ENCODE measurements at places on chromosomes 5 and 9.
A peak's percentile ranks its signal among the peaks of the same experiment; 100 is the strongest.

DNA sequence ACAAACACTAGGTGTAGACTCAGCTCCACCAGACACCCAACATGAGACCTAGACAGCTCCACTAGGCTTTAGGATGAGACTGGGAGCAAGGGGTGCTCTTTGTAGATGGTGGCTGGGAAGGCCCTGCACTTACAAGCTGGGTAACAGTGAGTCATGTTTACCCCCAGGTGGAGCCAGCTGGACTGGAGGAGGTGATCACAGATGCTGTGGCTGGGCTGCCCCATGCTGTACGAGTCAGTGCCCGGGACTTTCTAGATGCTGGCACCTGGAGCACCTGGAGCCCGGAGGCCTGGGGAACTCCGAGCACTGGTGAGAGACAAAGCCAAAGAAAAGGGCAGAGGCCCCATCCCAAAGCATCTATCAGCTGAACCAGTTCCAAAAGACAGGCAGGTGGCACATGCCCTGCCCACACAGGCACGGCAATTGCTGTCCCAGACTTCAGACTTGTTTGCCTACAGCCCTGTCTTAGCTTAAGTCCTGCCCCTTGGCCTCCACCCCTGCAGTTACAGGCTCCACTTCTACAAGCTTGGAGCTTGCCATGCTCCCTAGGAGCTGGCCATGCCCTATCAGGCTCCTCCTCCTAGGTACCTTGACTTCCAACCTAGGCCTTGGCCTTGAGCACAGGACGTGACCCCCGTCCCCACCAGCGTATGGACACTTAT is 2.7 kb downstream of the CCL27 start:
- no peak for DNase-seq

- peak; percentile 53 for DNase-seq
These were observed 1.1 kb upstream of the NTRK2 start for GRCh38 chr9:84668196-84669012.

DNA sequence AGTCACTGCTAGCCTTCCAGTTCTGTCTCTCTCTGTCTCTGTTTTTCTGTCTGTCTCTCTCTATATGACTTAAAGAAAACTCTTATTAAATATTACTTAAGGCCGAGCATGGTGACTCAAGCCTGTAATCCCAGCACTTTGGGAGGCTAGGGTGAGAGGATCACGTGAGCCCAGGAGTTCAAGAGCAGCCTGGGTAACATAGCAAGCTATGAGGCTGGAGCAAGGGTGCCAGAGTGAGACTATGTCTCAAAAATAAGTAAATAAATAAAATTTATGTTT is 1.7 kb upstream of the GBGT1 start:
- DNase-seq: no peak

GRCh38 chr9:90296539-90296938 is 346.1 kb downstream of the DIRAS2 start:
- peak; percentile 17 for DNase-seq

DNA sequence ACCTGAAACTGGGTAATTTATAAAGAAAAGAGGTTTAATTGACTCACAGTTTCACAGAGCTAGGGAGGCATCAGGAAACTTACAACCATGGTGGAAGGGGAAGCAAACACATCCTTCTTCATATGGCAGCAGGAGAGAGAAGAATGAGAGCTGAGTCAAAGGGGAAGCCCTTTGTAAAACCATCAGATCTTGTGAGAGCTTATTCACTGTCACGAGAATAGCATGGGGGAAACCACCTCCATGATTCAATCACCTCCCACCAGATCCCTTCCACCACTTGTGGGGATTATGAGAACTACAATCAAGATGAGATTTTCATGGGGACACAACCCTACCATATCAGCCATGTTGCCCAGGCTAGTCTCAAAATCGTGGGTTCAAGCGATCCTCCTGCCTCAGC is 143.4 kb downstream of the FGF18 start:
- DNase-seq: no peak

DNA sequence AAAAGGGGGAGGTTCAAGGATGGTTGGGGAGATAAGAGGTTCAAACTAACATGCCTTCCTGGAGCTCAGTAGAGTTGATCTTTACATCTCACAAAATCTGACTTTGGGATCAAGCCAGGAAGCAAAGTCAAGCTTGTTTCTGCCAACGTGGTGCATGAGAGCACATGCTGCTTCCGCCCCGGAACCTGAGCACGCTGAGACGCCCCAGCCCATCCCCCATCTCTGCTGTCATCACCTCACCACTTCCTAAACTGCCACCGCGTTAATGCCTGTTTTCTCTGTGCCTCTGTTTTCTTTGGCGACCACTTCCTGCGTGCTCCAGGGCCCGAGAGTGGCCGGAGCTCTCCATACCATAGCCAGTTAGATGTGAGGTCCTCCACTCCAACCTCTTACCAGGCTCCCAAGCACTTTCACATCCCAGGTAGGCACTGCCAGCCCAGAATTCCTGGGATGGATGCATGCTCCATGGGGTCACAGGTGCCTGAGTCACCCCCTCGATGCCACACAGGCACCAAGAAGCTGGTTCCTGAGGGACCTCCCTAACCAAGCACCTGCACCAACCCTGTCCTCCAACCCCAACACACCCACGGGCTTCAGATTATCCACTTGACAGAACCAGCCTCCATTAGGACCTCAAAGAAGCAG is 31.2 kb upstream of the AFAP1L1 start:
- no peak for DNase-seq

GRCh38 chr9:132163457-132163875 is 1.6 kb downstream of the NTNG2 start:
- DNase-seq: no peak

DNA sequence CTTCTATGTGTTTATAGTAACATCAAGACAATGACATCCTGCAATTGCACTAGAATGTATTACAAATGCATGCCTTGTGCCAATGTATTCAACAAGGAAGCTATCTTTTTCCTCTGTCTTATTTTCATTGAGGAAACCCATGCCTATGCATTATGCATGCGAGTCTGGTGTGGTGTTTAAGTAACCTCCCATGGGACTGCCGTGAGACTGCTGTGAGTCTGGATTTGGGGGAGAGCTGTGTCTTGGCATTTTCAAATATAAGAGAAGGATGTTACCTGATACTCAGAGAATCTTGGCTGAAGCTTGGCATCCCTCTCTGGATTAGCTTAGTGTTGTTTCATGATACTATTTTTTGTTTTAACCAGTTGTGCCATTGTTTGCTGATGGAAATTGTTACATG is 98.3 kb downstream of the F2RL2 start:
- DNase-seq: peak; percentile 60

DNA sequence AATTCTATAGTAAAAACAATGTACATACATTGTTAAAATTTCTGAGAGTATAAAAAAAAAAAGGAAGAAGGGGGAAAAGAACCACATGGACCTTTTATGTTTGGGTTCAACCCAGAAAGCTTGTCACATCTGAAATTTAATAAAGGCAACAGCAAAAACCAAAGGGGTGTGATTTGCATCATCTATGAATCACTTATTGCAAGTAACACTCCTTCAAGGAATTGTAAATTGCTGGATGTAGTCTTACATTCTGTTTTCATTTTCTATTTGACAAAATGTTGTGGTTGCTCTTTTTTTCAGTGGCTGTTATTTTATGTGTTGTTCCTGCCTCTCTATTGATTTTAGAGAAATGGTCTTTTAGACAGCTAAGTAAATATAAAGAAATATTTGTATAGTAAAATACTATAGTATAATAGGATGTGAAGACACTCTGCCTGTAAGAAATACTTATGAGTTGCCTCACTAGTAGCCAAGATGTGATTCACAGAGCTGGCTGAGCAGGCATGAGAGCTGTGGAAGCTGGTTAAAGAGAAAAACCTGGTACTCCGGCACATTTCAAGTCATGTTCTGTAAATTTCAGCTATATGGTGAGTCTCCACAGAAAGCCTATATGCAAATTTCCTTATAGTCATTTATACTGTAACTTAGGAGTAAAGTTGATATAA is 131.1 kb upstream of the CNTLN start:
- DNase-seq: no peak

DNA sequence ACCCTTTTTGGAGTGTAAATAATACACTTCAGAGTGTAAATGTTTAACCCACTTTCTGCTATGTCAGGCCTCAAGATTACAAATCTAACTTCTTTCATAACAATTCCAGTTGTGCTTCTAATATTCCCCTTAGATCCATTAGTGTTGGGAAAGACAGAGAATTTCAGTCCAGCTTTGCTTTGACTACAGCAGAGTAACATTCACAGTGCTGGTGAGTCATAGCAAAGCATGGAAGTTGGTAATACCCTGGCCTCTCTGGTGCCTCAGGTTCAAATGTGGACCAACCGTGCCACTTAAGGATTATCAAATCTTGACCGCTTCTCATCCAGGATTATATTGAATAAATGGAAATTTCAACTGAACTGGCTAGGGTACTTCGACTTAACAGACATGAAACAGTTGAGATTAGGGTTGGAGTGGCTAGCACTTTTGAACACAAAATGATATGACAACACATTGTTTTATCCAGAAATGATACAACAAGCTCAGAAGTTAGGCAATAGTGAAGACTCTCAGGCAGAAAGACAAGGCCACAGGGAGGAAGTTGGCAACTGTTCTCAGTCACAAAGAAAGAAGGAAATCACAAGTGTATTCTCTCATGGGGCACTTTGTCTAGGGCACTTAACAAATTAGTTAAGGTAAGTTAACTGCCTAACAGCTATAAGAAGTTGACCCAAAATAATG is 24.4 kb upstream of the RASA1 start:
- no peak for DNase-seq

DNA sequence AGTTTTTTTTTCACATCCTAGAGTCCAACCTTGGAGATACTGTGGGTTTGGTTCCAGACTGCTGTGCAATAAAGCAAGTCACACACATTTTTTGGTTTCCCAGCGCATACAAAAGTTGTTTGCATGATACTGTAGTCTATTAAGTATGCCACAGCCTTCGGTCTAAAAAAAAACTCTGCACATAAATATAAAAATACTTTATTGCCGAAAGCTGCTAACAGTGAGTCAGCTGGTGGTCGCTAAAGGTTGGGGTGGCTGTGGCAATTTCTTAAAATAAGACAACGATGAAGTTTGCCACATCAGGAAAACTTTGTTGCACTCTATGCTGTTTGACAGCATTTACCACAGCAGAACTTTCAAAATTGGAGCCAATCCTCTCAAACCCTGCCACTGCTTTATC is 37.4 kb downstream of the UBQLN1 start:
- DNase-seq: no peak

DNA sequence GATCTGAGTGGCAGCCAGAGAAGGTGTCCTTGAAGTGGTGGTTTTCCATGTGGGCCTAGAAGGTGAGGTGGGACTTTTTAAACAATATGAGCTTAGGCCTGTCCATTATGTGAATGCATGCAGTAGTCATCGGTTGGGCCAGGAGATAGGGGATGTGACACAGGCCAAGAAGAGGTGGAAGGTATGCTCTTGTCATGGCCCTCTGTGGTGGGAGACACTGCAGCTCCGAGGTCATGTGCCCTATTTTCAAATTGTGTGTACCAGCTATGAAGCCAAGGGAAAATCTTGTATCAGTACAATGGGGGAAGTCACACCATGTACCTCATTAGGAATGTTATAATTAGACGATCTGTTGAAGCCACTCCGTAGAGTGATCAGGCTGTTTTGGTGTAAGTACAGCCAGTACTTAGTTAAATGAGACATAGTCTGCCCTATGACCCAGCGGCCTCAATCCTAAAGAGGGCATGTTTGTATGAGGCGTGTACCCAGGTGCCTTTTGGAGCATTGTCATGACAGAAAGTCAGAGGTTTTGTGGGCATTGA is 280.1 kb downstream of the MAST4 start:
- no peak for DNase-seq

- DNase-seq: no peak
These were observed 584 bp upstream of the PIP5K1B start for GRCh38 chr9:68704498-68704813.

DNA sequence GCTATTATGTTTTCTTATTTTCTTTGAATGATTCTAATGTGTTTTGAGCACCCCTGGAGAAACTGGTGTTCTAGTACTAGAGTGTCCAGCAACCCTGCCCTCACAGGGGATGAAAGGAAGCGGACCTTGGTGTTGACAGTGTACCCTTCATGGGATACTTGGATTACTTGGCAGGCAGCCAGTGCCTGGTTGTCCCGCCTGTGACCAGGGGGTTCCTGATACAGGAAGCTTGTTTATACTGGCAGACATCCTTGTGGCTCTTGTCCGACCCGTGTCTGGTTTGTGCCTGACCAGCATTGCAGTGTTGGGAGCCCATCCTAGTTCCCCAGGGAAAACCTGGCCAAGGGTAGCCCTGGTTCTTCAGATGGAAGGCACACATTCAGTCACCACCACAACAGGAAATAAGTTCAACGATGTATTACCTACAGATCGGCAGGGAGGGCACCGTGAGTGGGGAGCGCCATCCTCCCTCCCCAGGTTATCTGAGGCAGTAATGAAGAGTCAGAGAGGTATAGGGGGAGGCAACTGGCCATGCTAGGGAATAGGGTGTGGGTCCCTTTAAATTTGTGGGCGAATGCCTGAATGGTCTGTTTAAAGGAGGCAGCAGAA is 47.3 kb downstream of the CACNA1B start:
- DNase-seq: no peak

GRCh38 chr5:158120760-158121159 is 261.8 kb upstream of the CLINT1 start:
- DNase-seq: no peak

- no peak for DNase-seq
These were observed 428.0 kb upstream of the TRPC7 start for GRCh38 chr5:136793300-136793699.

DNA sequence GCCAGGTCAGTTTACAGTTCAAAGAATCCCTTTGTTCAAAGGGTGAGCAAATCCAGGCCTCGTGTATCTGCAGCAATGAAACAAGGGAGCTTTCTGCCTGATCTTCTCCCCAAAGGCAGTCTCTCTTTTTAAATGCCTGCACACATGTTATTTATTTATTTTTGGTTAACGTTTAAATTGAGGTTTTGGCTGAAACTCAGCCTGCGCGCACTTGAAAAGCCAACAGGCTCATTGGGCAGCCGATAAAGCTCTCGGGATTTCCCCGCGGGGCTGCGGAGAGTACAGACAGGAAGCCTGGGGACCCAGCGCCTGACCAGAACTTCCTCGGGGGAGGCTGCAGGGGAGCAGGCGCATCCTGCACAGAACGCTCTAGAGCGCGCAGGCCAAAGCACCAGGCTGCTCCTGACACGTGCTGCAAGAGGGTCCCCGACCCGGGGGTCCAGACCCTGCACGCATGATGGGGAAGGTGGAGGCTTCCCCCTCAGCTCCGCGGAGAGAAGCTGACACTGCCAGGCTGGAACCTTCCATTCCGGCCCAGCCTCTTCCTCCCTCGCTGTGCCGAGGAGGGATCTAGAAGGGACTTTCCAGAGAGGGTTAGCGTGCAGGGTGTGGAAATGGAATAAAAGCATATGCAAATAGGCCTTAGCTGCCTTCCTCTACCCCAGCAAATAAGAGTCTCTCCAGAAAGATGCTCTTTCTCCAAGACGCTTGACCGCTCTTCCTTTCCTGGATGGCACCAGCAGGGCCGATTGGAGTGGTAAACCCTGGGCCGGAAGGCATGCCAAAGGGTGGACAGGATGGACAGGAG is 46.1 kb downstream of the PTTG1 start:
- peak; percentile 23 for DNase-seq

- DNase-seq: no peak
These were observed 119.8 kb downstream of the GIN1 start for GRCh38 chr5:103000089-103000488.

- no peak for DNase-seq
These were observed 24.7 kb upstream of the RXRA start for GRCh38 chr9:134301387-134302129.
